ENCODE measurements at places on chromosomes 11 and 22.

DNA sequence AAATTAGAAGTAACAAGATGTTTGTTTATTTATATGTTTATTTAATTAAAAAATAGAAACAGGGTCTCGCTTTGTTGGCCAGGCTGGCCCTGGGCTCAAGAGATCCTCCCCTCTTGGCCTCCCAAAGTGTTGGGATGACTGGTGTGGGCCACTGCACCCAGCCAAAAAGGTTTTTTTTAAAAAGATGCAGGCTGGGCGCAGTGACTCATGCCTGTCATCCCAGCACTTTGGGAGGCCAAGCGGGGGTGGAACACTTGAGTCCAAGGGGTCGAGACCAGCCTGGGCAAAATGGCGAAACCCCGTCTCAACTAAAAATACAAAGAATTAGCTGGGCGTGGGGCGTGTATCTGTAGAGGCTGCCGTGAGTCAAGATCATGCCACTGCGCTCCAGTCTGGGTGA is 13.4 kb downstream of the DRD4 start:
- no peak for DNase-seq

DNA sequence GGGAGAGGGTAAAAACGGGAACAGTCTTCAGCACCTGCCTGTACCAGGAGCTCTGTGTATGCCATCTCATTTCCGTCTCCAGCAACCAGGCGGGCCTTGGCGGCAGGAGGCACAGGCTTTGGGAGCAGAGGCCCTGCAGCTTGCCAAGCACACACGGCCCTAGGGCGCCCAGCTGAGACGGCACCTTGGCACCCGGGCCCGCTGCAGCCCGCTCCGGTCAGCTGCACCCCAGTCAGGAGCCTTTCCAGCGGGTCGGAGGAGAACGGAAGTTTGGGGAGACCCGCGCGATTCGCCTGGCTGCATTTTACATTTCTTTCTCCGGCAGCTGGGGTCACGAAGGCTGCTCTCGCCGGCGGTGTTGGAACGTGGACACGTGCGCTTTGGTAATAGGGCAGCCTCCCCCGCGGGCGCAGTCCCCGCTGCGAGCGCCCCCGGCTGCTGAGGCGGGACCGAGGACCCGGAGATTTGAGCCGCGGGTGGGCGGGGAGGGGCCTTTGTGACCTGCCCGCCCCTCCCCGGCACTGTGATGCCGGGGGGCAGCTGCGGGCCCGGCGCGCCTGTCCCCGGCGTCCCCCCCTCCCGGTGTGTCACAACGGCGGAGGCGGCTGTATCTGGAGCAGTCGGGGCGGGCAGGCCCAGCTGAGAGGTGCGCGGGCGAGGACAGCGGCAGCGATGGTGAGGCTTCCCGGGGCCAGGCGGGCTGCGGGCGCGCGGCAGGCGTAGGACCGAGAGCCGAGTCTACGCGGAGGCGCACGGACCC is at the start of gene TUBA8:
Gene TUBA8 (plus strand): TSS at position 616 of the 760 bp plus-strand sequence. CDS start 57 bp downstream, at position 673.
- no peak for DNase-seq

DNA sequence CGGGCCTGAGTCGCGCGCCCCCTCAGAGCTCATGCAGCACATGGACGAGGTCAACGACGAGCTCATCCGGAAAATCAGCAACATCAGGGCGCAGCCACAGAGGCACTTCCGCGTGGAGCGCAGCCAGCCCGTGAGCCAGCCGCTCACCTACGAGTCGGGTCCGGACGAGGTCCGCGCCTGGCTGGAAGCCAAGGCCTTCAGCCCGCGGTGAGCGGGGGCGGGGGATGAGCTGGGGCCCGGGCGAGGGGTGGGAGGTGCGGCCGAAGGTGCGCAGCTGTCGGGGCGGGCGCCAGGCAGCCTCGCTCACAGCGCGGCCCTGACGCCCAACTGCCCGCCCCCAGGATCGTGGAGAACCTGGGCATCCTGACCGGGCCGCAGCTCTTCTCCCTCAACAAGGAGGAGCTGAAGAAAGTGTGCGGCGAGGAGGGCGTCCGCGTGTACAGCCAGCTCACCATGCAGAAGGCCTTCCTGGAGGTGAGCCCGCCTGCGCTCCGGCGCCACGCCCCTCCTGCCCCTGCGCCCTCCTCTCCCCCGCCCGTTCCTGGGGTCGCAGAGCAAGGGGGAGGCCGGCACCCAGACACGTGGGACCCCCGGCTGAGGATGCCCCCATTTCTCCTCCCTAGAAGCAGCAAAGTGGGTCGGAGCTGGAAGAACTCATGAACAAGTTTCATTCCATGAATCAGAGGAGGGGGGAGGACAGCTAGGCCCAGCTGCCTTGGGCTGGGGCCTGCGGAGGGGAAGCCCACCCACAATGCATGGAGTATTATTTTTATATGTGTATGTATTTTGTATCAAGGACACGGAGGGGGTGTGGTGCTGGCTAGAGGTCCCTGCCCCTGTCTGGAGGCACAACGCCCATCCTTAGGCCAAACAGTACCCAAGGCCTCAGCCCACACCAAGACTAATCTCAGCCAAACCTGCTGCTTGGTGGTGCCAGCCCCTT is 20.5 kb downstream of the EPS8L2 start:
- no peak for DNase-seq

- no peak for DNase-seq
Observed at GRCh38 chr11:96037405-96037949, 113.6 kb upstream of the MTMR2 start.

- no peak for DNase-seq
Observed at GRCh38 chr11:46692450-46692849, 8.0 kb downstream of the ARHGAP1 start.

DNA sequence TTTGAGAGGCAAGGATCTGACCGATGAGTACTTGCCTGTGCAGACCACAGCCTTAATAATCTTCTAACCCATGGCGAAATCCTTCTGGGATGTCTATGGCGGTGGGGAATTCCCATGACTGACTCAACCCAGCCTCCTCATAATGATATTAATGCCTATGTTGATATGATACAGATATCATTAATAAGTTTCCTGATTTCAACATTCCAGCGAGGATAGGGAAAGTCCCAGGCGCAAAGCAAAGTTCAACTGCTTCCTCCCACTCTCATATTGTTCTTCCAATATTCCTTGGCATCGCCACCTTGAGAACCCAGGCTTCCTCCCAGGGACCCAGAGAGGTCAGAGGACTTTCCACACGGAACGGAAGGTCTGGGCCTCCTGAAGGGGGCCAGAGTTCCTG is 110.3 kb upstream of the TMEM45B start:
- DNase-seq, result no peak

- DNase-seq, result no peak
Observed at GRCh38 chr11:12295943-12296342, 81.4 kb upstream of the PARVA start.

DNA sequence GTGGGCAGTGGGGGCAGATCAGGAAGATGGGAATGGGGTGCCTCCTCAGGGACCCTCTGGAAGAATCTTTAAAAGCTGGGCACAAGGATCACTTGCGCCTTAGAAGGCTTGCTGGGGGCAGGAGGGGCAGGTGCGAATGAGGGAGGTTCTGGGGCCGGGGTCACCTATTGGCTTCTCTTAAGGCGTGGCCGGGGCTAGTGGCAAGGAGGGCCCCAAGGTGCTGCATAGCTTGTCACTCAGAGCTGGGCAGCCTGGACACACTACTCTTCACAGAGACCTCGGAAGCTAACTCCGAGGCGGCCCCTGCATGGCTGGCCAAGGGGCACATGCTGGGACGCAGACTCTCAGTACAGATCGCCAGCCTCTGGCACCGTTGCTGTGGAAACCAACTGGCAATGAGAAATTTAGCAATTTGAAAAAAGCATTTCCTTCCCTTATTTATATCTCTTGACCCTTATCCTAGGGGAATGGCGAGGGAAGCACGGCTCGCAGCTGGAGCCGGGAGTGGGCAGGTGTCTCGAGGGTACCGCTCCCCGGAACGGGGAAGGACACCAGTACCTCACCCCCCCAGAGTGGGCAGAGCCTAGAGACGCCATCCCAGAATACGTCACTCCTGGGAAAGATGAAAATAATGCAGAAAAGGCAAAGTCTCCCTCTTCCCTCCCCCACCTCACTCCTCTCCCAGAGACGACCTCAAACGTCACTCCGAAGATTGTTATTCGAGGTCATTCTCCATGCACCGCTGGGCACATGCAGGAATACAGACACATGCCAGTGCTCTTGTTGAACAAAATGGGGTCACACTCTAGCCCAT is 188.1 kb downstream of the CTTN start:
- no peak for DNase-seq

DNA sequence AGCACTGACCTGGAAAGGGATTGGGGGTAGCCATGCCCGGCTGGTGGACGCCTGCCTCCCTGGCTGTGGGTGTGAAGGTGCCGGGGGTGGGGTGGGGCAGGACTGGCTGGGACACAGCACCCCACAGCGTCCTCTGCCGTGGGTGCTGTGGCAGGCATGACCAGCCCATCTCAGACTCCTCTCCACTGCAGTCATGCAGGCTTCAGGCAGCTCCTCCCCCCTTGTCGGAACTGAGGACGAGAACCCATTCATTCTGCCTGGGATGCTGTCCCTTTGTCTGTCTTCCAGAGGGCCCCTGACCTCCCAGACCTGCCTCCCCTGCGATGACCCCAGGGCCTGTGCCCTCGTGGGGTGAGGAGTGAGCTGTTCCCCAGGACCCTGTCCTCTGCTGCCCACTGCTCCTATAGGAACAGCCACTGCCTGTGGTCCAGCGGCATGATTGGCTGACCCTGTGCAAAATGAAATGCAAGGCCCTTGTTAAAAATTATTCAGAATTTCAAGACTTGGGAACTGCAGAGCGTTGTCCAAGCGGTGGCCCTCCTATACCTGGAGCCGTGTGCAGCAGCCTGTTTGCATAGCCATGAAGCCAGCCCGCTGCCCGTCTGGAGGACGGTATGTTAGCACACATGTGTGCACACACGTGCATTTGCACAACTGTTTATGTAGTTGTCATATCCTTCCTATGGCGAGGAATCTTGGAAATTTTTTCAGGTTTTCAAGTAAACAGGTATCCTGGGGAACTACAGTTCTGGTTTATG is 1122.3 kb downstream of the BRD1 start:
- DNase-seq, result no peak

DNA sequence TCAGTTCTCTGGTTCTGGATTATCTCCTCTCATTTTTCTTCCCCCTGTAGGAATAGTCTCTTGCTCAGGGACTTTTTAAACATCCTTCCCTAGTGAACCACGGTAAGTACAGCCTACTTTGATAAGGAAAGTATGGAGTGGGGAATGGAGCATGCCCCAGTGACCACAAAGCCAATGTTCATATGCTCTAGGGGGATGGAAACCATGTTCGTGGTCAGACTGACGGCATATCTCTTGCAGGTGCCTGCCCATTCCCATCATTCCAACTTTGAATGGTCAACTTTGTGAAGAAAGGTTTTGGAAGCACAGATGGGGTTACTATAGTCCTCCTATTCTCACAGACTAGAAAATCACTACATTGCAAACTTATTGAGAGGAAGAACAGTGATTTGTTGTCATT is 332.5 kb upstream of the NCAM1 start:
- DNase-seq, result no peak

DNA sequence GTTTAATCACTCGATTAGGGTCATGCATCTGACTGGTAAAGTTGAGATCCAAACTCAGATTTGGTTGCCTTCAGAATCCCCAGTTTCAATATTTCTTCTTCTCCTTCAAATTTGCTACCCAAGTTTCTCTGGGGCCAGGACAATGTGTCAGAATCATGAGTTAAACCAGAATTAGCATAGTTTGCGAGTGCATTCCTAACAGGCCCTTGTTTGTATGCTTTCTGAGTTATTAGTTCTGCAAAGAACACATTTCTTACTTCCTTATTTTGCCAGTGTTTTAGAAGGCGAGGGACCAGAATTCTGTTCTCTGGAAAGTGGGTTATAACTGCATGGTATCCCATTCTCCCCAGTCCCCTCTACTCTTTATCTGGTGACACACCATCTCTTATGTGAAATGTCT is 112.0 kb downstream of the ARL14EP start:
- DNase-seq, result no peak

DNA sequence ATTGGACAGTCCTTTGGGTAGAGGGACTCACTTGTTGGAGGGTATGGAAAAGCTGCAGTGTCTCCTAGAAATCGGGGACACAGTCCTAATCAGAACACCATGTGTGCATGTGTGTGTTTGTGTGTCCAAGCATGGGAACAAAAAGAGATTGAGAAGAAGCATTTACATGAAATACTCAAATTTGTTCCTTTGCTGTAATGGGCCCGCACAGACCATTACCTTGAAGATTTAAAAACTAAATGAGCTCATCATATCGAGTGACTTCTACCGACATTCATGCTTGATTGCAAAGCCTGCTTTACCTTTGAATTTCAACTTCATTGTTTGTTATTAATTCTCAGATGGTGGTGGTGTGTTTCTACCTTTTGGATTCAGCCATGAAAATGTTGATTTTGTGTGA is 106.9 kb downstream of the ZBTB16 start:
- DNase-seq, result no peak

DNA sequence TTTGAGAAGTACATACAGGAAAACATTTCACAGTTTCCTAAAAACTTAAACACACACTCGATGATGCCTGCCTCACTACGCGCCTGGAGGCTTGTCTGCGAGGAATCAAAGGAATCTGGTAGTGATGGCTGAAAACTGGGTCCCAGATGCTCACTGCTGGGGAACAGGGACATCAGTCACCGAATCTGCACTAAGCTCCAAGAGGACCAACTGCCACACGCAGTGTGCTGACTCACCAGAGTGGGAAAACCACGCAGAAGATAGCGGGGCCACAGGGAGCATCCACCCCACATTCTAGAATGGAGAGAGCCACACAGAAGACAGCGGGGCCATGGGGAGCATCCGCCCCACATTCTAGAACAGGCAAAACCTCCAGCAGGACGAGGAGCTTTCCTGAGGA is 24.3 kb upstream of the MOB2 start:
- no peak for DNase-seq

GRCh38 chr11:61960532-61960931 is 6.9 kb downstream of the FTH1 start:
- no peak for DNase-seq

- no peak for DNase-seq
Observed at GRCh38 chr11:96390488-96390792, 627 bp downstream of the JRKL start.

DNA sequence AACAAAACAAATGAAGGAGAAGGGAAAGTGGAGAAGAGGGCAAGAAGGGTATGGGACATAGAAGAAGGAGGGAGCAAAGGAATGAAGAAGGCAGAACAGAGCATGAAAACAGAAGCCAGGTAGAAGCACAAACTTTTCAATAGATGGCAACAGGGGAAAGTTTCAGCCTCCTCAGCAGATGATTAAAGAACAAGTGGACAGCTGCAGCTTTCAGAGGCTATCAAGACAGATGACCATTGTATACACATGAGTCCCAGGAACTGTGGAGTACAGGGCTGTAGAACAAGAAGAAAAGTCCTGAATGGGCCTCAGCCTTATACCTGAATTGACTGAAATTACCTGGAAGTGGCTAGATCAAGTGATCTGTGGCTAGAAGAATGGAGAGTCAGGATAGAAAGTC is 62.0 kb upstream of the FIBIN start:
- no peak for DNase-seq

Measured in left renal cortex interstitium (tissue), 4 donors.